ENCODE measurements at places on chromosomes 16 and 17.

GRCh38 chr17:77304746-77305473 lies 164.1 kb downstream of the SEC14L1 start:
- DNase-seq, result no peak

DNA sequence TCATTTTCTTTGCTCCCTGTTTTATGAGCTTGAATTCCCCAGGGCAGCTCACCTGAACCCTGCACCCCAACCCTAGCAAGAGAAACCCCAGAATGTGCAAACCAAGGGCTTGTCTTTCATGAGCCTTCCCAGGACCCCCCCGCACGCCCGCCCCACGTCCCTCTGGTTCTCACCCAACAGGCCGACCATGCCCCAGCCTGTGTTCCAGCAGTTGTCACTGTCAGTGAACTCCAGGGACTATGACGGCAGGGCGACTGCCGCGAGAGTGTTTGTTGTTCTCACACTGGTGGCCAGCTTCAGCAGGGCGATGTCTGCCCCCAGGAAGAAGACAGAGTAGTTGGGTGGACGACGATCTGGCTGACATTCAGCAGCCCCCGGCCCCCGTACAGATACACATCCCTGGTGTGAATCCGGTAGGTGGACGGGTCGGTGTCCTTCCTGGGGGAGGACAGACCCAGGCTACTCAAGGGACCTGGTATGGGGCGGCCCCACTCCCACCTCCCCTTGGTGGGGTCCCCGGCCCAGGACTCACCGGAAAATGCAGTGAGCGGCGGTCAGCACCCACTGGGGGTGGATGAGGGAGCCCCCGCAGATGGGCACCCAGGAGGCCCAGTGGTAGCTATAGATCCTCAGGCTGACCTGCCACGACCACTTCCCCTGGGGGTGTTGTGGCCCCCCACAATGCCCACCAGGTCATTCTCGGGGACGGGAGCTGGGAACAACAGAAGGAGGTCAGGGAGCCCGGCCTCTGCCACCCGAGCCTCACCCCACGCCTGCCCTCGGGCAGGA lies 20.1 kb downstream of the TPSD1 start:
- no peak for DNase-seq

DNA sequence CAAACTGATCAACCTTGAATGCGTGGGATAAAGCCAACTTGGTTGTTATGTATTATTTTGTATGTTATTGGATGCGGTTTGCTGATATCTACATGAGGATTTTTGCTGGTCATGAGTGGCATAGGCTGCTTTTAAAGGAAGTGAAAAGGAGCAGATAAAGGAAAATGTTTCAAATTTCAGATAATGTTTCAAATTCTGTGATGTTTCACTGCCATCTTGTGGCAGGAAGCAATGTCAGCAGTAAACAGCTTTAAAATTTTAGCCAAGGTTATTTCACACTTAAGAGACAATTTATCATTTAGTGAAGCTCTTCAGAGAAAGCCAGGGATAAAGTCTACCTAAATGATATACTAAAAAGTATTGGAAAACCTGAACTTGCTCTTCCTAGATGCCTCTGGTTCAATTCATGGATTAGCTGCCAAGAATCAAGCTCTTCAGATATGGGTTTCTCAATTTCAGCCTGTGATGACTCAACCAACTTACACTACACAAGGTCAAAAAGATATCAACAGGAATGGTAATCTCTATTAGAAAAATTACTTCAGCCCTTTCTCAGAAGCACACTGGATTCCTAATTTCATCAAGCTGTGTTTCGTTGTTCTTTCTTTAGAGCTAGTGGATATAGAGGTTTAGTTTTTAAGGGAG lies 136.0 kb upstream of the C17orf78 start:
- peak; percentile 9 for DNase-seq

- DNase-seq, result peak; percentile 65
These were observed 704.1 kb downstream of the CDH11 start for GRCh38 chr16:64417711-64418227.

- no peak for DNase-seq
These were observed 8.6 kb upstream of the LASP1NB start for GRCh38 chr17:38916771-38917170.

- peak; percentile 41 for DNase-seq
These were observed 85.2 kb downstream of the SPAG9 start for GRCh38 chr17:51035431-51035830.
